ENCODE measurements at places on chromosomes 11 and 22.
A peak's percentile ranks its signal among the peaks of the same experiment; 100 is the strongest.

- peak within 1 kb of the TSS; percentile 84 for H3K27ac ChIP-seq
- H3K27me3 ChIP-seq = no peaks in the 10 kb centered on the region
- H3K4me1 ChIP-seq = peaks cover 60% of the 10 kb centered on the region
- DNase-seq = peak; percentile 93
- peak within 1 kb of the TSS; percentile 51 for H3K4me3 ChIP-seq
These were observed at the start of gene FRMD8 for GRCh38 chr11:65386307-65387140. Gene FRMD8, plus strand, starts transcription at chr11:65386637. Its CDS starts 400 bp downstream, at chr11:65387037.

DNA sequence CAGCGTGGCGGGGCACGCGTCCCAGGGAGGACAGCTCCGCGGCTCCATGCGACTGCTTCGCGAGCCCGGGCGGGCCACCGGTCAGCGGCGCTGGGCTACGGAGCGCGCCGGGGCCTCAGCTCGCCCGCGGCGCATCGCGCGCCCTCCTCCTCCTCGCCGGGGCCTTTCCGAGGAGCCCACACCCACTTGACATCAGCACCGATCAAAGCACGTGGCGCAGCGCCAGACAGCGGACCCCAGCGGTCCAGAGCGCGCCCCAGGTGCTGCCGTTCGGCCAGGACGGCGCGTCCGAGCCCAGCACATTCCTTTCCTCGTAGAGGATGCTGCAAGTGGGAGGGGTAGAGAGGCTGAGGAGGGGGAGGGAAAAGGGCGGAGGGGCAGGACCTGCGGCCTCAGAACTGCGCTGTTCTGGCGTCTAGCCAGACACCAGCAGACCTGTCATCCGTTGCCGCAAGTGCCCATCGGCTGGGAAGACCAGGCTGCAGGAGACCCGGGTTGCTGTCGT lies 88.6 kb downstream of the PLEKHA7 start:
- H3K27ac ChIP-seq = peak overlapping the region; percentile 10
- H3K36me3 ChIP-seq = no peaks in the 10 kb centered on the region
- peaks cover 24% of the 10 kb centered on the region for H3K27me3 ChIP-seq

DNA sequence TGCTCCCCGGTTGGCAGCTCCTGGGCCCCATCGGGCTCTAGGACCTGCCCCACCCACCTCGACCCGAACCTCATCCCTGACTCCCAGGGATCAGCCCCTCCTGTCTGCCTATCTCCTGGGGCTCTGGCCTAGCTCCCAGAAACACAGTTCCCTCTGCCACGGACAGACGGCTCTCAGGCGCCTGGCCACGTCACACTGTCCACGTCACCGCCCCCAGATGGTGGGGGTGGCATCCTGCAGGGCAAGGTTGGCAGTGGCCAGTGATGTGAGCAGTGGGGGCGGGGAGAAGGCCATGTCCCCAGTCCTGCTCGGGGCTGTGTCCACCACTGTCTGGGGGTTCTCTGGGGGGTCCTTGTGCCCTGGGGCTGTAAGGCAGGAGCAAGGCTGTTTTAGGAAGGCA lies 29.2 kb downstream of the SYT7 start:
- peak; percentile 56 for DNase-seq
- H3K27me3 ChIP-seq = peaks cover 18% of the 10 kb centered on the region
- H3K36me3 ChIP-seq = no peaks in the 10 kb centered on the region
- no peaks in the 10 kb centered on the region for H3K4me1 ChIP-seq

- H3K36me3 ChIP-seq = no peaks in the 10 kb centered on the region
- H3K27me3 ChIP-seq = no peaks in the 10 kb centered on the region
- no peaks in the 10 kb centered on the region for H3K4me1 ChIP-seq
These were observed 114.2 kb downstream of the CCDC34 start for GRCh38 chr11:27248576-27249509.

DNA sequence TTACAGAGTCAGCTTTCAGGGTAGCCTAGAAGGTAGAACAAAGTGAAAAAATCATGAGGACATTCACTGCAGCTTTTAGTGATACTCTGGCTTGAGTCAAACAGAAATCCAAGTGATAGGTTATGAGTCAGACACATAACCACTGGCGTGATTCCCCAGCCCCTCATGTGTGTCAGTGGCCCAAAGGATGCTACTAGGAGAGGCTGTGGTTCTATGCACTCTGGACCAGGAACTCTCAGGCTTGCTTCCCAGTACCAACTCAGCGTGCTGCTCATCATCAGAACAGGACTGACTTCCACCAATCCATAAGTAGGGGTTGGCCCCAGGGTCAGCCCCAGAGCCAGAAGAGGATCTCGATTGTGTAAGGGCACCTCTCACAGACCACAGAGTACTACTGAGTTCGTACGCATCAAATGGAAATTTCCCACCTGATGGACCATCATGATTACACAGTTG lies 116.8 kb downstream of the MED15 start:
- no peaks in the 10 kb centered on the region for H3K36me3 ChIP-seq
- H3K27me3 ChIP-seq = no peaks in the 10 kb centered on the region
- no peak overlapping the region for H3K4me3 ChIP-seq
- no peak for DNase-seq

DNA sequence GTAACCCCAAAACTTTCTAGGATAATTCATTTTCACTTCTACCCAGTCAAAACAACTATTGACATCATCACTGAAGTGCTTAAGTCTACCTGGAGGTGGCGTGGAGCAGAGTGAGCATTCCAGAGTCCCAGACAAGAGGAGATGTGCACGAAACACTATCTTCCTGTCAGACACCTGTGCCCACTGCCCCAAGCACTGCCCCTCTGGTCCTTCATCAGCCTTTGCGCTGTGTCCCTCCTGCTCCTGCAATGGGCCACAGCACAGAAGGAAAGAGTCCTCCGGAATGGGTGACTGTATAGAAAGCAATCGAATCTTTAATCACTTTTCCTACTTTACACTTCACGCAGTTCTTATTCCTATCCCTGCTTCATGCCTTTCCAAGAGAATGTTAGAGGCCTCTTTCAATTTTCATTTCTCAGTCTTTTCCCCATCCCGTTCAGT lies 512 bp upstream of the GRIA4 start:
- no peak for DNase-seq
- H3K27me3 ChIP-seq = no peaks in the 10 kb centered on the region
- no peak overlapping the region for H3K27ac ChIP-seq
- H3K4me3 ChIP-seq = no peak overlapping the region
- no peaks in the 10 kb centered on the region for H3K4me1 ChIP-seq

DNA sequence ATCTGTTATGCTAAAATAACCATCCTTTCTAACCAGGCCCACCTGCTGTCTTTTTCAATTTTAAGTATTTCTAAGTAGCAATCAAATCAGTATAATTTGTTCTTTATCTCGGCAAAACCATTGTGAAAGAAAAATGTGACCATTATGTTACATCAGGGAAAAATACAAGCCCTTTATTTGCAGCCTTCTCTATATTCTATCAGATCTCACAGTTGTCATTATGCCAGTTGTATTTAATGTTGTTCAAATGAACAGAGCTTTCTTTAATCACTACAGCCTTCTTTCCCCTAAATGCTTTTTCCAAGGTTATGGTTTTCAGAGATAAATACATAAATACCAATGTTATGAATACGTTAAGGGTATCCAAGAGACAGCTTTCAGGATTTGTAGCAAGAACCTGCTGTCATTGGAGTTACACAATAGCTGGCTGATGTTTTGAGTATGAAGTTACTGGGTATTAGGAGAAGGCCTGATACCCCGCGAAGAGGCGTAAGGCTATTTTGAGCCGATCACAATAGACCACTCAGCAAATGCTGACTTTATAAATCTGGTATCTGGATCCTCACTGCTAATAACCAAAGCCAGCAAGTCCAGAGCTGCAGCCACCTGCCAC lies 406.3 kb downstream of the CADM1 start:
- H3K27me3 ChIP-seq = no peaks in the 10 kb centered on the region
- H3K4me1 ChIP-seq = no peaks in the 10 kb centered on the region
- no peaks in the 10 kb centered on the region for H3K36me3 ChIP-seq
- no peak overlapping the region for H3K4me3 ChIP-seq
- no peak for DNase-seq

- DNase-seq = no peak
- no peaks in the 10 kb centered on the region for H3K27me3 ChIP-seq
- no peak overlapping the region for H3K27ac ChIP-seq
- no peaks in the 10 kb centered on the region for H3K36me3 ChIP-seq
These were observed 34.7 kb upstream of the WNT7B start for GRCh38 chr22:46011627-46012181.

DNA sequence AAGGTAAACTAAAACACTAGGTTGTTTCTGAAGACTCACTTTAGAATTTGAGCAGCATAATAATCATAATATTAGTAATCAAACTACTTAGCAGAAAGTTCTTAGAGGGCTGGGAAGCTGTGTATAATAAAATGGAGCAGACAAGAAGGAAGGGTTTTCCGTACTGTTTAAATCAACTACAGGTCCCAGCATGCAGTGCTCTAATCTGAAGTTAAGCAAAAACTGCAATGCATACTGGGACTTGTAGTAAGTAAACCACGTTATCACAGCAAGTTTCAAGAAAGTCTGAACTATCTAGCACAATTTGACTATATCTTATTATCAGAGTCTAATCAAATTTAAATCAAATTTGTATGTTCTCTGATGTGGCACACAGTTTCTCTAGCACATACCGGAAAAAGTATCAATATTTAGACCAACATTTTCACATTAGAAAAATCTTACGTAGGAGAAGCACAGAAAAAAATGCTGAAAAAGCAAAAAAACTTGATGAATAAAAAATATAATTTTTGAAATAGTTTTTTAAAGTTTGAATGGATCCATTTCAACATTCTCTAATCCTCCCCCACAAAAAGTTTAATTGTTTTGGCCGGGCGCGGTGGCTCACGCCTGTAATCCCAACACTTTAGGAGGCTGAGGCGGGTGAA lies 8.2 kb downstream of the PHF21A start:
- H3K36me3 ChIP-seq = no peaks in the 10 kb centered on the region
- DNase-seq = no peak
- H3K27me3 ChIP-seq = no peaks in the 10 kb centered on the region
- no peak overlapping the region for H3K27ac ChIP-seq
- H3K4me3 ChIP-seq = no peak overlapping the region

DNA sequence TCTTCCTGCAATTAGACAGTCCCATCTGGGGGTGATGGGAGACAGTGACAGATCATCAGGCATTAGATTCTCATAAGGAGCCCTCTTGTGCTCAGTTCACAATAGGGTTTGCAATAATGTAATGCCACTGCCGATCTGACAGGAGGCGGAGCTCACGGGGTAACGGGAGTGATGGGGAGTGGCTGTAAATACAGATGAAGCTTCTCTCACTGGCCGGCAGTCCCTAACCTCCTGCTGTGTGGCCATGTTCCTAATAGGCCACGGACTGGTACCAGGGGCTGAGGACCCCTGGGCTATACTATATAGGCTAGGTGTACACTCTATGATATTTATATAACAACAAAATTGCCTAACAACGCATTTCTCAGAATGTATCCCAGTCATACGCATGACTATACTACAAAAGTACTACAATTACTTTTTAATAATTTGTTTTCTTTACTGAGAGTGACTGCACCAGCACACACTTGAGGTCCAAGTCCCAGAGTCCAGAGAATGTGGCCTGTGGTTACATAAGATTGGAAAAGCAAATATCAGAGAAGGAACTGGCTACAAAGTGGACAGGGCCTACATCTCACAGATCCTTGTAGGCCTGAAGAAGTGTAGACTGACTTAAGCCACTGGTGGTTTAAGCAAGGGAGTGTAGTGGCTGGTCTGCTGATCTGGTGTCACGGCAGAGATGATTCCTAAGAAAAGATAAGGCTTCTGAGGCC lies 200.0 kb downstream of the LARGE1 start:
- H3K4me1 ChIP-seq = no peaks in the 10 kb centered on the region
- H3K27me3 ChIP-seq = no peaks in the 10 kb centered on the region
- DNase-seq = no peak
- no peak overlapping the region for H3K27ac ChIP-seq
- no peaks in the 10 kb centered on the region for H3K36me3 ChIP-seq

Data from adrenal gland (tissue), 19 donors.